ENCODE measurements at places on chromosomes 6 and 20.
A peak's percentile ranks its signal among the peaks of the same experiment; 100 is the strongest.

- DNase-seq: no peak
These were observed 1.5 kb downstream of the MAP7 start for GRCh38 chr6:136548582-136549299.

DNA sequence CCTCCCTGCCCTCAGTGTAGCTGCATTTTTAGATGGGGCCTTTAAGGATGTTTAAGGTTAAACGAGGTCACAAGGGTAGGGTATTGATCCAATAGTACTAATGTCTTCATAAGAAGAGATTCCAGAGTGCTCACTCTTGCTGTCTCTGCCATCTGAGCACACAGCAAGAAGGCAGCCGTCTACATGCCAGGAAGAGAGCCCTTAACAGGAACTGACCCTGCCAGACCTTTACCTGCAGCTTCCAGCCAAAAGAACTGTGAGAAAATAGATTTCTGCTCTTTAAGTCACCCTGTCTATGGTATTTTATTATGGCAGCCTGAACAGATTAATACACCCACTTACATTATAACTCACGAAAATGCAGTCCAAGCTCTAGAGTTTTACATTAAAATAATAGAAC is 685.3 kb upstream of the MARCKS start:
- no peak for DNase-seq

DNA sequence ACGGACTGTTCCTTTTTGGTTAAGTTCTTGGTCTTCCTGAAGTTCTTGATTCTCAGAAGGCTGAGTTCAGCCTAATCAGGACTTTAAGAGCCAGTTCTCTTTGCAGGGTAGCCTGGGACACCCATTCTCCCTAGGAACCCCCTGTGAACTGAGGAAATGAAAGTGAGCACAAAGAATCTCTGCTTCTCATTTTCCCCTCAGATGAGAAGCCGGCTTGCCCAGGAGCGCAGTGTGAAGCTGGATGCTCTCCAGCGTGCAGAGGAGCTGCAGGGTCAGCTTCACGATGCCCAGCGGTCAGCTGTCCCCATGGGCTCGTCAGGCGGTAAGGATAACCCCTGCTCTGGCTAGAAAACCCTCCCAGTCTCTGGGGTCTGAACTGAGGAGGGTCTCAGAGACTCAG is 34.0 kb downstream of the CD164 start:
- DNase-seq: no peak

- DNase-seq: no peak
These were observed 165.1 kb downstream of the ARID1B start for GRCh38 chr6:156942266-156942665.

DNA sequence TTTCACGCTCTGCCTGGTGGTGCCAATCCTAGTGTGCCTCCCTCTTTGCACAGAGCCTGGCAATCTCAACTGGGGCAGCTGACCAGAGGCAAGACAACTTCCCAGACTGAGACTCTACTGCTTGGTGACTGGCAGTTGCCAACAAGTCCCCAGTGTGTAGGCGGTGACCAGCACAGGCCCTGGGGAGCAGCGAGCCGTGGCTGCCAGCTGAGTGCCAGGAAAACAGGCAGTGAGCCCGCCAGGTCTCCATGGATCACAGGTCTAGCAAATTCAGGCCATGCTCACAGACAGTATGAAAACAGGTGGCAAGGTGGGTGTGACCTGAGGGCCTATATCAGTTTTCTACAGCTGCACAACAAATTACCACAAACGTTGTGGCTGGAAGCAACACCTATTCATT is 289.9 kb downstream of the KIF16B start:
- DNase-seq: no peak

- DNase-seq: peak; percentile 75
These were observed 40.9 kb downstream of the CDKAL1 start for GRCh38 chr6:20575125-20575524.

DNA sequence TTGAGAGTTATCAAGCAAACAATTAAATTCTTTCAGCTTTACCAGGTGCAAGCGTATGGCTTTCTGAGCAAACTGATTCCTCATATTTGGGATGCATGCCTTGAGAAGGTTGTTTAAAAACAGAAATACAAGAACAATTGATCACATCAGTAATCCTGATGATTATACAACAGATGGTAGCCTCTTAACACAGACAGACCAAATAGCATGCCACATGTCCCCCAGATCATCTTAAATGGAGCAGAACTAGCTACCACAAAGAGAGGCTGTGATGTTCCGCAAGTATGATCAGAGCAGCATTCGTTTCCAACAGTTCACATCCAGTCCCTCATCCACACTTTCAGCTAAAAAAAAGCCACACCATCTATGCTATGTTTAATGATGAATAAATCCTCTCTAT is 246.2 kb upstream of the NRSN1 start:
- no peak for DNase-seq

DNA sequence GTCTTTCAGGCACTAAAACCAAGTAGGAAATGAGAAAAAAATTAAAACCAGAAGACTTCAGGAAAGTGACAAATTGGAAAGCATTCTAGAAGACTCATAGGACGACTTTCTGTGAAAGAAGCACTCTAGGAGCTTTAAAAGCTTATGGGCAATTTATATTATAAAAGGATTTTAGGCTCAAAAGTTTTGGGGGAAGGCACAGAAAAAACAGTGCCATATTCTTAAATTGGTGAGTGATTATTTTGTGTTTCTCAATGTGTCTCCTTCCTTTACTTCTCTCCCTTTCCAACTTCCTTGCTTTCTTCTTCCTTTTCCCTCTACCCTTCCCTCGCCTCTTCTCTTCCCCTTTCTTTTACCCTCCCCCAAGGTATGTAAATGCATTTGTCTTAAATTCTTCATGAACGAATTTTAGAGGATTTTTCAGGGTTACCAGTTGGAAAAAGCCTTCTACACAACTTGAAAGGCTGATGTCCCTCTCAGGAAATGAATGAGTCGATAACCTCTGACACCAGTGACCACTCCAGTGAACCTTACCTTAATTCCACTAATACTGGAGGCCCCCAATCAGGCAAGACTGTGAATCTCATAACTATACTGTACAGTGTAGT is 2.6 kb upstream of the LIN28B start:
- no peak for DNase-seq

DNA sequence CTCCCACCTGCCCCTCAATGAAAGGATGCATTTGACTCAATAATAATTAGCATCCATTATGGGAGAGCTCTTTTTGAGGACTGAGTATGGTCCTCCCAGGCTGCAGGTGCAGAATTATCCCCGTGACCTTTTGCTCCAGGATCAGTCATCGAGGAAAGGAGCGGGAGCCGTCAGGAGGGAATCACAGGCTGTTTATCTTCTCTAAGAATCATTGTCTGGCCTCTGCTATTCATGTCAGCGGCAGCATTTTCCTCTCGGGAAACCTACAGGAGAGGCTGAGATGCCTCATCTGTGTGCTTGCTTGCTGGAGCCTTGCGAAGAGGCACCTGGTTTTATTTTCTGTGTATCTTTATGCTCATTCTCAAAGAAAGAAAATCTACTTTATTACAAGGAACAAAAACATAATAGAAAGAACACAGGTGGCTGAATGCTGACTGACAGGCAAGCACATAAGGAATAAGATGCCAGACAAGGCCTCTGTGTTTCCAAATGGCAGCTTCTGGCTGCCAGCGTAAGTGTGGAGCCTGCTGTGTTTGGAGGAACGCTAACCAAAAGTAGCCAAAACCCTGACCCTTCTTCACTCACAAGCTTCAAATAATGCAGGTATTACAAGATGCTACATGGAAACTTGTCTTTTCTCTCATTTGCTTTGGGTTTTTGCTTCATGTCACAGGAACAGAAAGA is 539.1 kb upstream of the MARCKS start:
- DNase-seq: peak; percentile 80

- no peak for DNase-seq
These were observed 213.1 kb downstream of the PREX1 start for GRCh38 chr20:48614593-48615274.

GRCh38 chr6:90436403-90436802 is 139.8 kb upstream of the BACH2 start:
- DNase-seq: no peak

- DNase-seq: no peak
These were observed 6.4 kb downstream of the DLK2 start for GRCh38 chr6:43448916-43449315.

Data from NCI-H748 treated with DMSO at 0.1 percent for 48 hours (cell line).